Glomerular endothelial cell (primary cell): ENCODE measurements at places on chromosomes 4 and X.
A peak's percentile ranks its signal among the peaks of the same experiment; 100 is the strongest.

GRCh38 chrX:115939070-115939469 lies 231.5 kb upstream of the AGTR2 start:
- no peak for DNase-seq

GRCh38 chrX:107710617-107711391 lies 64.8 kb downstream of the TSC22D3 start:
- DNase-seq, result peak; percentile 80

DNA sequence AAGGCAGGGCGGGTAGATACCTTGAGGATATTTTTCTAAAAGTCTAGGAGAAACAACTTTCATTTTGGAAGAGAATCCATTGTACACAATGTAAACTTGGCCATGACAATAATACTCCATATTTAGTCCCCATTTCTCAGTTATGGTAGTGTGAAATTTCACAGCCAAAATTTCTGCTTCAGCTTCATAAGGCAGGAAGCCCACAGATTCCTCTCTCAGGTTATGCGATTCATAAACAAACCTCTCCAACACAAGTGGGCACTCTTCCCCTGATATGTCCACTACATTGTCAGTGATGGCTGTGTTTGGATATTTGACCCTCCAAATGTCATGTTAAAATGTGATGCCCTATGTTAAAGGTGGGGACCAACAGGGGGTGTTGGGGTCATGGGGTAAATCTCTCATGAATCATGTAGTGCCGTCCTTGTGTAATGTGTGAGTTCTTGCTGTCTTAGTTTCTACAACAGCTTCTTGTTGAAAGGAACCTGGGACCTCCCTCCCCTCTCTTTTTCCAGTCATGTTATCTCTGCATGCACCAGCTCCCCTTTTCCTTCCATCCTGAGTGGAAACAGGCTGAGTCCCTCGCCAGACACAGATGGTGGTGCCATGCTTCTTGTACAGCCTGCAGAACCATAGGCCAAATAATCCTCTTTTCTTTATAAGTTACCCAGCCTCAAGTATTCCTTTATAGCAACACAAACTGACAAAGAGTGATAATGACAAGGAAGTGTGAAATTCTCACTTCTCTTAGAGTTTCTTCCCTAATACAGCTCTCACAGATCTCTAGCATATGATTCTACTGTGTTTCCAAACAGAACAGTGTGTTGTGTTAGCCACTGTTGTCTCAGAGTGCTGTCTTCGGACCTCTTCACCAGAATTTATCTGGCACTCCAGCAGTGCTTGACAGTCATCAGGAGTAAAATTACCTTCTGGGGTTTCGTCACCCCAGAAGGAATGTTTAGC lies 598.4 kb upstream of the GNPDA2 start:
- DNase-seq, result no peak

DNA sequence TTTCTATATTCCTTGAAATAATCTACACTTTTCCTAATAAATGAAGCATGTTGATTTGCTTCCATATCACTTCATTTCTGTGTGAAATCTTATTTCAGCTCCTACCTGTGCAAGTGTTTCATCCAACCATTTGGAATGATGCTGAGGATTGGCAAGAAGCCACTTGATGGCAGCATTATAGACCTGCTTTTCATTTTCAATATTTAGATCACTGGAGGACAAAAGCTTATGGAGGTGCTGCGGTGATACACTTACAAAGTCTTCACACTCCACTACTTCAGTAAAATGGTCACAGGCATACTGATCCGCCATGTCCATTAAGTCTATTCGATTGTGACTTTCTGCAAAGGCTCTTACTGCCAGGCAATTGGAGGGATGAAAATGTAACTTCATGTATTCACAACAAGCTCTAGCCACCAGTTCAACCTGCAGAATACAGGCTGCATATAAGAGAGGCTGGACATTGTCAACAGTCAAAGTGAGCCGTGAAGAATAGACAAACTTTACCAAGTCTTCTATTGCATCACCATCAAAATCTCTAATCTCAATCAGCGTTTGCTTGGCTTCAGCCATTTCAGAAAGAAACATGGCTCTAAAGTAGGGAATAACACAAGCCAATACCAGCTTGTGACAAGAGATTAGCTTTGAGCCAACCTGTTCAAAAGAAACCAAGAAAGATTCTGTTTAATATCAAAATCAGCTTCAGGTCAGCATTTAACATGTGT lies 35.1 kb downstream of the KLHL8 start:
- no peak for DNase-seq

DNA sequence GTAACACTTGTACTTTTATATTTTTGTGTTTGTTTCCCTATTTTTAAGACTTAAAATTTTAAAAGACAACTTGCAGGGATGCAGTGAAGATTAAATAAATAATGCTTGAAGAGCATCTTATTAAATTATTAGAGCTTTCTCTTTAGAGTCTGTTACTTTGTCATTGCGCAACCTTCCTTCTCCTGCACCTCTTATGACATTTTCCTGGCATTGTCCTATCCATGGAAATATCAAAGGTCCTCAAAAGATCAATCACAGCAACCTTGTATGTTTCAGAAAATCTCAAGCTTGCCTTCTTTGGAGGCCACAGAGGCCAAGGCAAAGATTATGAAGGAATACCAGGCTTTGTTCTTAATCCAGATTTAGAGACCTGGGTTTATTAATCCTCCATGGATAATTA lies 116.3 kb downstream of the GRXCR1 start:
- DNase-seq, result no peak

GRCh38 chr4:163598028-163598427 lies 103.5 kb downstream of the TMA16 start:
- no peak for DNase-seq

- DNase-seq, result no peak
These were observed 33.1 kb upstream of the RBPJ start for GRCh38 chr4:26287756-26288155.

GRCh38 chr4:81508411-81509185 lies 36.9 kb upstream of the RASGEF1B start:
- DNase-seq, result no peak
